Femur (tissue), 1 donor: ENCODE measurements at places on chromosomes 16 and 17.

DNA sequence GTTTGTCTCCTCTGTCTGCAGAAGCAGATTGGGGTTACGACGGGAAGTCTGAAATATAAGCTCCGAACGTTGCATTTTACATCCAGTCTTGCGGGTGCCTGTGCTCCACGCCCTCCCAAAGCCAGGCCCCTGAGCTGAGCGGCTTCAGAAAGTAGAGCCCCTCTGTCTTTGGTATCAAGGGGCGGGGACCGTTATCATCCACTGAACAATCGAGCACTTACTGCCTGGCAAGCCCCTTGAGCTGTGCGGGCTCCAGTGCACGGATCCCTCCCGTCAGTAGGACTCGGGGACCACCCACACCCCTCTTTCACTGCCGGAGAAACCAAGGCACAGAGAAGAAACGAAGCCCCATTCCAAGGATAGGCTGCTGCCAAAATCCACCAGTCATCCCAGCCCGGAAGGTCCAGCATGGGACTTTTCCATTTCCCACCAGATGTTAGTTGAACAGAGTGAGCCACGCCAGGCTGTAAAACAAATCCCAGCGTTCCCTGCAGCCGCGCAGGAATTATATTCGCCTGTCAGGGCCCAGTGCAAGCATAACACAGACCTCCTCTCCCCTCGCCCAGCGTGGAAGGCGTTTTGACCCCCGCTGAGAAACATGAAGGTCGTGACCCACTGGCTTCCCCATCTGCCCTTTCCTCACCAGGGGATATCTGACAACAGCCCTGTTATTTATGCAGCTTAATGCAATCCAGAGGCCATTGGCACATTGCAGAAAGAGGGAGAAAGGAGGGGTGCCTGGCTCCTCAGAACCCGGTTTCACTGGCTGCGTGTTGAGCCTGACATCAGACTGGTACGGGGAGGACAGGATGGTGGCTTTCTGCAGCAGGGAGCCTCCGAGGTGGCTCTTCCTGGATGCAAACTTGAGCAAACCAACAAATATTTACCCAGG lies 212.2 kb upstream of the FOXF1 start:
- DNase-seq, result no peak

GRCh38 chr16:8108991-8109509 lies 481.3 kb downstream of the TMEM114 start:
- DNase-seq, result no peak

DNA sequence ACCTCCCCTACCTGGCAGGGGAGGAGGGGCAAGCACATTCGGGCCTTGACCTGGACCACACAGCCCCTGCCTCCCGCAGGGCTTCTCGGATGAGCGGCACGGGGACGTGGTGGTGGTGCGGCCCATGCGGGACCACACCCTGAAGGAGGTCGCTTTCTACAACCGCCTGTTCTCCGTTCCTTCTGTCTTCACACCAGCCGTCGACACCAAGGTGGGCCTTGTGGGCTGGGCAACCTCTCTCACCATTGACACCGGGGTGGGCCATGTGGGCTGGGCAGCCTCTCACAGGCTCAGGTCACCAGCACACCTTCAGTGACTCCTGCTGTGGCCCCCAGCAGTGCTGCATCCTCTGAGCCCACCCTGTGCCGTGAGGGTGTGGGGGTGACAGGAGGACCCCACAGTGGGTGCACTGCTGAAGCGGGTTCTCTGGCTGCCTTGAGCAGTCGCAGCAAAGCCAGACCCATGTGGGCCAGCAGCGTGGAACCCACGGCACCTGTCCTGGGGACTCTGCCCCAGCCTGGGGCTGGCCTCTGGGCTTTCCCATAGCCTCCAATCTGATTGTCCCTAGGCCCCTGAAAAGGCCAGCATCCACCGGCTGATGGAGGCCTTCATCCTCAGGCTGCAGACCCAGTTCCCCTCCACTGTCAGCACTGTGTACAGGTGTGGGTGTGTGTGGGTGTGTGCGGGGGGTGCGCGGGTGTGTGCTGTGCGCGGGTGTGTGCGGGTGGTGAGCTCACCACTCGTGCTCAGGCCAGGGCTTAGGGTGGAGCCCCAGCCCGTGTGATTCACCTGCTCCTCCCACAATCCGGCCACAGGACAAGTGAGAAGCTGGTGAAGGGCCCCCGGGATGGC lies 7.5 kb downstream of the CTU2 start:
- no peak for DNase-seq

GRCh38 chr17:2266045-2266864 lies 37.3 kb downstream of the SMG6 start:
- no peak for DNase-seq

DNA sequence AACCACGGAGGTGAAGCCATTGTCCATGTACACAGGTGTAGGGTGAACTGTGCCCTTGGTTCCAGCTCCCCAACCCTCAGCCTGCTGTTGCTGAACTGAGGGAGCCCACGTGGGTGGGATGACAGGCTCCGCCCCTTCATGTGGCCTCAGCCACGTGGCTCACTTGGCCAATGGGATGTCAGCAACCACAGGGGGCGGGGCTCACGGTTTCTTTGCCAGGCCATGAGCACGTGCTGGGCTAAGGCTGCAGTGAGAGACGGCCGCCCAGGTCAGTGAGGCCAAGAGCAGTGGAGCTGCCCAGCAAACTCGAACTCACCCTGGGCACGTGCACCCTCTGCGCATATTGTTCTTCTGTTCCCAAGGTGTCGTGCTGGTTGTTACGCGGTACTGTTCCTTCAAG lies 282.6 kb downstream of the IRF8 start:
- DNase-seq, result no peak

DNA sequence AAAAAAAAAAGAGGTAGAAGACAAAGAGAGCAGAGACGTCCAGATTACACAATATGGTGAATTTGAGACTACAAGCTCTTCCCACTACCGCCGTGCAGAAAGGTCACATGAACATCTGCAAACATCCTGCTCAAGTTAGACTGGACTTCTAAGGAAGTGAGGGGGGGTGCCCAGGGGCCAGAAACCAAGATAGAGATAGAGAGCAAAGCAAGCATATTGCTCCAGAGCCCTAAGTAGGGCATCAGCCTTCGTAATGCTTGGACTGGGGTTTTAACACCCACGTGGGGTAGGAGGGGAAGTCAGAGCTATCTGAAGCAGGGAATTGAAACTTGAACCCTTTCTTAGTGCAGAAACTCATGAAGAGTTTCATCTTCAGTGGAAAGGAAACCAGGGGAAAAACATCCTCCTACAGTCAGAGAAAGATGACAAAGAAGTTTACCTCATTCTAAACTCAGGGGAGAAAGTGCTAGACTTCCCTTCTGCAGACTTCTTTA lies 8.7 kb downstream of the CLEC19A start:
- peak; percentile 36 for DNase-seq

DNA sequence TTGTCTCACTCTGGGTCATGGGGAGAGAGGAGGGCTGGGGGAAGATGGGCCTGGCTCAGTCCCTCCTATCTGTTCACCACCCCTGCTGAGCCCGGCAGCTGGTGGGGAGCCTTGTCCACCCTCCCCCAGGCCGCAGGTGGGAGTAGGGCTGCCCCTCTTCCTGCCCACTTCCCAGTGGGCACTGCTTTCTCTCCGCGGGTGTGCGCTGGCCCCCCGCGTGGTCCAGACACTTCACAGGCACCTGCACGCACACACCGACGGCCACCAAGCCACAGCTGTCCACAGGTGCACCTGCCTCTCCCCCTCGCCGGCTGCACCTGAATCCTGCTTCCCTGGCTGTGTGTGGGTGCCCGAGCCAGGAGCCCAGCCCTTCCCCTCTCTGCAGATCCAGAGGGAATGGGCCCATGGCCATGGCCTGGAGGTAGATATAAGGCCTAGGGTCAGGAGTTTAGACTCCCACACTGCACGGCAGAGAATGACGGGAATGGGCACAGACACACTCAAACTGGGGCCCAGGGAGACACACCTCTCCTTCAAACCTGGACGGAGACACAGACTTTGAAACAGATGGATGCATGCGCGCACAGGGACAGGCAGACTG lies 2.0 kb downstream of the NHERF2 start:
- no peak for DNase-seq
